HFFc6 (cell line): ENCODE measurements at places on chromosomes 12 and 14.

DNA sequence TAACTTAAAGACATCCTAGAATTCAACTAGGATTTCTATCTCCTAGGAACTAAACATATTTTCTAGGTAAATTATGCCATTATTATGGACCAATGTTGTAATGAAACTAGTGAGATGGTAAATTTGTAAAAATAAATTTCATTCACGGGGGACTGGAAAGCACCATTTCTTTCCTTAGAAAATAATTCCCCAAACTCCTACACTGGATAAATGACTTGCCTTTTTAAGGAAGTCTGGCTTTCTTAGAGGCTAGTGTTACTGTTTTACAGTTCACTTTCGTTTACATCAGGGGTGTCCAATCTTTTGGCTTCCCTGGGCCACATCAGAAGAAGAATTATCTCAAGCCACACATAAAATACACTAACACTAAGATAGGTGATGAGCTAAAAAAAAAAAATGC lies 3.3 kb downstream of the SLC39A9 start:
- DNase-seq: no peak

DNA sequence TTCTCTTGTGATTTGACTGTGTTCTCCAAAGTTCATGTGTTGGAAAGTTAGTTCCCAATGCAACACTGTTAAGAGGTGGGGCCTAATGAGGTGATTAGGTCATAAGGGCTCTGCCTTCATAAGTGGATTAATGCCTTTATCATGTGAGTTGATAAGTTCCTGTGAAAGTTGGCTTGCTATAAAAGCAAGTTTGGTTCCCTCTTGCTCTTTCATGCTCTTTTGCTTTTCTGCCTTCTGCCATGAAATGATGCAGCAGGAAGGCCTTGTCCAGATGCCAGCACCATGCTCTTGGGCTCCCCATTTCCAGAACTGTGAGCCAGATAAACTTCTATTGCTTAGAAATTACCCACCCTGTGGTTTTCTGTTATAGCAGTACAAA lies 41.9 kb downstream of the SLC16A7 start:
- DNase-seq: no peak

DNA sequence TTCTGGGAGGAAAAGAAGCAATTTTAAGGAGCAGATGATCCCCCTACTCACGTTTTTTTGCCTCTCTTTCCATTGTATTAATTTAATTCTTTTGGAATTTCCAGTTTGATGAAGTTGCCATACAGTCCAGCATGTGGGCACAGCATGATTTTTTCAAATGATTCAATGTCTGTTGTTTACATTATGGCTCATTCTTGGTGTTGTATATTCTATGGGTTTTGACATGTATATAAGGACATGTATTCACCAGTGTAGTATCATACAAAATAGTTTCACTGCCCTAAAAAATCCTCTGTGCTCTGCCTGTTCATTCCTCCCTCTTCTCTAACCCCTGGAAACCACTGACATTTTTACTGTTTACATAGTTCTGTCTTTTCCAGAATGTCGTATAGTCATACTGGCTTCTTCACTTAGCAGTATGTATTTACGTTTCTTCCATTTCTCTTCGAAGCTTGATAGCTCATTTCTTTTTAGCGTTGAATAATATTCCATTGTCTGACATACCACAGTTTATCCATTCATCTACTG lies 13.3 kb upstream of the KLHDC2 start:
- DNase-seq: no peak

GRCh38 chr12:93173178-93173957 lies 204.4 kb upstream of the NUDT4 start:
- DNase-seq: no peak

GRCh38 chr12:105761075-105761474 lies 377.7 kb downstream of the NUAK1 start:
- DNase-seq: peak; percentile 23

GRCh38 chr12:5889381-5890047 lies 55.5 kb downstream of the ANO2 start:
- no peak for DNase-seq

DNA sequence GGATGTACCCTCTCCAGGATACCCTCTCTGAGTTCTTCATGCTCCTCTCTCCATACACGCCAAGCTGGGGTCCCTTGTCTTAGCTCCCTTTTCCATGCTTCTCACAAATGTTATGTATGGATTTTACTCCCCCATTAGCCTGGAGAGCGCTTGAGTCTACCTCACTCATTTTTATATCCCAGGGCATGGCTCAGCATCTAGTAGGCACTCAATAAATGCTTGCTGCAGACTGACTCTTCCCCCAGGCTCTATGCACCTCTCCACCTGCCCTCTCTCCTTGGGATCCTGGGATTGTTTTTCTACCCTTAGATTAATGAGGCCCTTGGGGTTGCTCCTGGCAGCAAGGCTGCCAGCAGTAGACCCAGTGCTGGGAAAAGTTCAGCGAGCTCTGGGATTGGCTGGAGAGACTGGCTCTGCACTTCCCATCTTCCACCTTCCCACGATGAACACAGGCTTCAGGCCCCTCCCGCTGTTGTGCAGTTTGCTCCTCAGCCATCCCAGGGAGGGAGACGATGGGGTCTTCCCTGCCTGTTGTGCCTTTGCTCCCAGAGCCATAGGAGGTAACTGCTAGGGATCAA lies 2.2 kb downstream of the NRIP2 start:
- DNase-seq: no peak

DNA sequence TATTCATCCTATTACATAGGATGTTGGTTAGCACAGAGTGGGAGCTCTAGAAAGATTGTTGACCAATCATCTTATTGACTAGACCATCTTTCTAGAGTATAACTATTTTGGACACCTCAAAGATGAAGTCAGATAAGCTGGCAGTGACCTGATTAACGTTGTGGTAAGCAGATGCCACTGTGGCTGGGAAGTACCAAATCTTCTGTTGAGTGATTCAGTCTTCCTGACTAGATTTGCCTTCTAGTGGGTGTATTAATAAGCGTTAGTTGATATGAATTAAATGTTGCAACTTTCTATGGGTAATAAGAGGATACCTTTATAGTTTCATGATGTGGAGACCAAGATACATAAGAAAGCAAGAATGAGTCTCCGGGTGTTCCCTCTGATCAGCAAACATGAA lies 51.2 kb upstream of the HELB start:
- no peak for DNase-seq

DNA sequence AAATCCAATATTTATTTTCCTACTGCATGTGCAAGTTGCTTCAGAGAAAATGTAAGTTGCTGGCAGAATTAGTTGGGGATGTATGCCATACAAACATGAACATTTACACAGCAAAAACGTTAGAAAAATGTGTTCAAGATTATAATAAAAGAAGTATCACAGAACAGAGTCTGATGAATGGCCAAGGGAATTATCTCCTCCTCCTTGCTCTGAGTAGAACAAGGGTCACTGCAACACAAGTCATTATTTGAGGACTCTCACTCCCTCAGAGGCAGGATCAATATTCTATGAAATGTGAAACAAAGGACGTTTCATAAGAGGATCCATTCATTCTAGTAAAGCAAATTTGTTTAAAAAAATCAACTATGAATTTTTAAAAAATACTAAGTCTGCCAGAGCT lies 177.8 kb downstream of the PRKD1 start:
- no peak for DNase-seq

GRCh38 chr12:6927379-6928021 lies at the start of gene ATN1:
ATN1 (plus strand) TSS chr12:6927959; CDS start chr12:6934002, 6,043 bp downstream.
- peak; percentile 46 for DNase-seq

GRCh38 chr14:77908847-77909246 lies 108.9 kb downstream of the ADCK1 start:
- no peak for DNase-seq

- DNase-seq: peak; percentile 80
These were observed 114.9 kb downstream of the SAMD4A start for GRCh38 chr14:54681811-54682261.

DNA sequence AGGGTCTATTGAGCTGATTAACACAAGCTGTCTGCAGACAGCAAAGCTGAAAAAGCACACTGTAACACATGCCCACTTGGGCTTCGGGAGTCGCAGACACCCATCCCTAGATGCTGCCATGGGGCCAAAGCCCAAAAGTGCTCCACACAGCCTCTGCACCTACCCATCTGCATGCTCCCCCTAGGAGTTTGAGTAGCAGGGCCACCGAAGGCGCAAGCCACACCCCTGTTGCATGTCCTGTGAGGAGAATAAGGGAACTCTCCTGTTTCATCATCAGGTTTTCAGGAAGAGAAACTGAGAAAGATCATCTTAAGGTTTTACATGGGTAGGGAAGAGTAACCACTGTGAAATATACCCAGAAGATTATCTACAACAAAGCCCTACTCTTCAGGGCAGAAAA lies 5.6 kb upstream of the ST8SIA1 start:
- DNase-seq: no peak

- no peak for DNase-seq
These were observed 628.9 kb upstream of the TBX3 start for GRCh38 chr12:115312901-115313300.

DNA sequence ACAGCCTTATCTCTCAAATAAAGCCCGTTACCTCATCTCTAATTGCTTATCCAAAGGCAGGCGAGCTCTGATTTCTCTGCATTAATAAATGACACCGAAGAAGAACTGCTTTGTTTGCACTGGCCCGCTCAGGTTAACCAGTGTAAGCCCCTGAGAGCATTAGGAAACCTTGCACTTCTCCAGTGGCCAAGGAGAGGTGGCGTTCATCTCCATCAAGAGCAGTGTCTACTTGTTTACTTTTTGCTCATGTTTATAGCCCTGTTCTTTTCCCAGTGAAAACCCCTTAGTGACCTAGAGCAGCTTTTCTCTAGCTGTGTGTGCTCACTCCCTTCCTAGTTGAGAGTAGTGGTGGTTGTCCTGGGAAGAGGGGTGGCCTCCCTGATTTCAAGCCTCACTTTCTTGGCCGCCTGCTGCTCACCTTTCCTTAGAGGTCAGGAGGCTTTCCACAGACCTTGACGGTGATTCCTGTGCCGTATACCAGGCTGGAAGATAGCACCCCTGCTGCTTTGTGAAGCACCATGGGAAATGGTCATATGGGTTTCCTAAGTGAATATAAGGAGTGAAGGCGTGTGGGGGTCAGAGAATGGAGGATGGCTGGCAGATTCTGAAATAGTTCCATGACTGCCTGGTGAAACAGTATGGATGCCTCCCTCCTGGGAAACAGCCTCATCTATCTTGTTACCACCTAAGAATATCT lies 16.6 kb downstream of the FBXW8 start:
- no peak for DNase-seq

DNA sequence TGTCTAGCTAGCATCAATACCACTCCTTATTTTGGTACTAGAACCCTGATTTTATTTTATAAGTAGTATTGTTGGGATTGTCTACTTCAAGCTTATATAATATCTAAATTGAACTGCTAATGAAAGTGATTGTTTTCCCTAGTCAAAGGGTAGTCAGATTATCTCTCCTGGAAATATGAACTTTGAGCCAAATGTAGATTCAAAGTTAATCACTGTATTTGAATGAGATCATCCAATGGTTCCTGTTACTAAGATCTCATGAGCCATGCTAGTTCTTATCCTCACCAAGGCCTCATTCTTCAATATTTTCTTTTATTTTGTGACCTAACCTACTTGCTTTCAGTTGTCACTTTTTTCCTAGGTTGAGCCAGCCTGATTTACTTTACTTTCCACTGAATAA lies 276.7 kb downstream of the RASSF9 start:
- DNase-seq: no peak
